NCI-H524 (cell line): ENCODE measurements at places on chromosomes 1 and 21.

DNA sequence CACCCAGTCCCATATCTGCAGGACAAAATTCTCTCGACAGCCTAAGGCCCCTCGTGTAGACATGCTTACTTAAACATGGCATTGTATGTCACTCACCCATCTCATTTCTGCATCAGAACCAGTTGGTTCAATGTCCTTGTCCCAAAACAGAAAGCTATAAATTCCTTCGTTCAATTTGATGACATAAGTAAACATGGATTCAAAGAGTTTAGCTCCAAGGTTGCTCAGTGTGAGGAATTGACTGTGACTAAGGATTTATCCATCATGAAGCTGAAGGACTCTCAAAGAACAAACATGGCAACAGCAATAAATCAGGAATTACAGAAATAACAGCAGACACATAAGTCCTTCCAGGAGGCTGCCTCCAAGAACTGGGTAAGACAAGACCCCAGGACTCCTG is 237.2 kb downstream of the TOMM20 start:
- no peak for DNase-seq

GRCh38 chr1:27931759-27932158 is 3.0 kb upstream of the SMPDL3B start:
- no peak for DNase-seq

DNA sequence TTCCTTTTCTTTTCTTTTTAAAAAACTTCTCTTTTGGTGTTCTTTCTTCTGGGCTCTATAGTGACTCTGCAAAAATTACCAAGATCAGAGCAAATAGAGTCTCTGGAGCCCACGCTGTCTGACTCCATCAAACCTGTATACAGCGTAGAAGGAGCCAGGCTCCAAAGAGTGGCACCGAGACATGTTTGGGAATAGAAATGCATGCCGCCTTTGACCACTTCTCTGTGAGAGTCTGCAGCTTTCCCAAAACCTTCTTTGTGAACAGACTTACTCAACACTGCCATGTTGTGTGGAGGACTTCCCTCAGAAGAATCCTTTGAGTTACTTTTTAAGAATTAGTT is 55.3 kb downstream of the GORAB start:
- no peak for DNase-seq

DNA sequence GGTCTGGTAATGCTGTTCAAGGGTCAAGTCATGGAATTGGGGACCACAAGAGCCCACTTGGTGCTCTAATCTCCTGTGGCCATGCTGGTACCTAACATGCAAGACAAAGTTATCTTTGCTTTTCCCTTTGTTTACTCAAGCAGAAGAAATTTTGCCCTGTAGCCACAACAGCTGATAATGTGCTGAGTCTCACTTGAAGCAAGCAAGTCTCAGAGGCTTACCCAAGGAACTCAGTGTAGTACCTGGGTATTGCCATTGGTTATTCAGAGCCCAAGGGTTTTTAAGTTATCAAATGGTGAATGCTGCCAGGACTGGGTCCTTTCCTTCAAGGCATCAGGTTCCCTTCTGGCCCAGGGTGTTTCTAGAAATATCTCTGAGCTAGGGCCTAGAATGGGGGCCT is 198.9 kb upstream of the RNPC3 start:
- no peak for DNase-seq

GRCh38 chr21:44335266-44336059 is 3.7 kb downstream of the CFAP410 start:
- no peak for DNase-seq
